ENCODE measurements at places on chromosomes 1 and 21.

- no peak for DNase-seq
Observed at GRCh38 chr1:153776845-153777370, 1.7 kb downstream of the SLC27A3 start.

GRCh38 chr1:235820061-235820460, 46.6 kb downstream of the LYST start:
- no peak for DNase-seq

- no peak for DNase-seq
Observed at GRCh38 chr1:228387321-228387720, 19.3 kb downstream of the TRIM11 start.

GRCh38 chr1:107748531-107748930, 216.4 kb downstream of the VAV3 start:
- DNase-seq = no peak

- DNase-seq = no peak
Observed at GRCh38 chr1:90246069-90246468, 251.2 kb downstream of the ZNF326 start.

- DNase-seq = no peak
Observed at GRCh38 chr21:42189860-42190485, 29.0 kb upstream of the ABCG1 start.

- no peak for DNase-seq
Observed at GRCh38 chr1:203378556-203379245, 27.8 kb upstream of the FMOD start.

DNA sequence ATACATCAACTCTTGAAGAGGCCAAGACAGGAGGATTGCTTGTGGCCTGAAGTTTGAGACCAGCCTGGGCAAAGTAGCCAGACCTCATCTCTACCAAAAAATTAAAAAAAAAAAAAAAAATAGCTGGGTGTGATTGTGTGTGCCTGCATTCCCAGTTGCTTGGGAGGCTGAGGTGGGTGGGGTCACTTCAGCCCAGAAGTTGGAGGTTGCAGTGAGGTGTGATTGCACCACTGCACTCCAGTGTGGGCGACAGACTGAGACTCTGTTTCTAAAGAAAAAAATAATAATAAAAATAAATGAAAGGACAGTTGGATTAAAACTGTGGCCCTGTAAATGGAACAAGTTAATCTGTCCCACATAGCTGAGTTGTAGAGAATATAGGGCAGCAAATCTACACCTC, 18.9 kb upstream of the ZNF496 start:
- DNase-seq = no peak

DNA sequence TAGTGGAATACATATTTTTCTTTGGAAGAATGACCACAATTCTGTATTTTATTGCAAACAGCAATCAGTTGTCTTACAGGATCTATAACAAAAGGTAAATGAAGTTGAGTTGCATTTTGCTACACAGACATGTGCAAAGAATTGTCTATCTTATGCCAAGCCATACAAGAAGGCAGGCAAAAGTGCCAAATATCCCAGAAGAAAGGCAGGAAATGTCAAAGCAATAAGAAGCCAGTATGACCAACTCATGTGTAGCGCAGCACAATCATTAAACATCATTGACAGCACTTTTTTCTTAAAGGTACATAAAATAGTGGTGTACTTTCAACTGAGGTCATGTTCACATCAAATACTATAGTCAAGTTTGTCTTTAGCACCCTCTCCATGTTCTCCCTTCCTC, 42.7 kb downstream of the NIBAN1 start:
- DNase-seq = no peak

- no peak for DNase-seq
Observed at GRCh38 chr1:211332830-211333229, 6.2 kb downstream of the TRAF5 start.

DNA sequence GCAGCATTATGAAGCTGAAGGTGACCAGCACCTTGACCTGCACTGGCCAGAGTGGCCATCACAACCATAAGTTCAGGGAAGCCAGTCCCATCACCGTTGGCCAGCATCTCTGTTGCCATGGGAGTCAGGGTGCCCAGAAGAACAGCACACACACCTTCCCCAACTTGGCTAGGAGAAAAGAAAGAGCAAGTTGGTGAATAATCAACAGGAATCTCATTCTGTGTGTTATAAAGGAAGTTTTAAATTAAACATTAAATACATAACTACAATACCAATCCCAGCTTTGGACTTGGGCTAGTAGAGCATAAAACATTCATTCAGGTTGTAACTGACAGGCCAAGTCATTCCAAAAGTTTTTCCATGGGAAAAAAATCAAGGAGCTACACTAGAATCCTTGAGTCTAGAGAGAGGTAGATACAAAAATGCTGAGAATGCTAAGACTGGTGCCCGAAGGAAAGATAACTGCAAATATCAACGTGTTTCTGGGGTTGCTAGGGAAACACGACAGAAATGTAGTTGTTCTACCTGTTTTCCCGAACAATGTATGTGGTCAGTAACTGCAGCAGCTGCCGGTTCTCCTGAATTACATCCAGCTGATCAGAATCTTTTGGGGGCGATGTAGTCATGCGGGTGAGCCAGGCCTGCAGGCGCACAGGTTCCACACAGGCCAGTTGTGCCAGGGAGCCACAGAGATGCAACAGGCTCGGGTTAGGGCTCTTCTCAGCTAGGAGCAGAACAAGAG, 45.6 kb downstream of the UBR4 start:
- DNase-seq = no peak

DNA sequence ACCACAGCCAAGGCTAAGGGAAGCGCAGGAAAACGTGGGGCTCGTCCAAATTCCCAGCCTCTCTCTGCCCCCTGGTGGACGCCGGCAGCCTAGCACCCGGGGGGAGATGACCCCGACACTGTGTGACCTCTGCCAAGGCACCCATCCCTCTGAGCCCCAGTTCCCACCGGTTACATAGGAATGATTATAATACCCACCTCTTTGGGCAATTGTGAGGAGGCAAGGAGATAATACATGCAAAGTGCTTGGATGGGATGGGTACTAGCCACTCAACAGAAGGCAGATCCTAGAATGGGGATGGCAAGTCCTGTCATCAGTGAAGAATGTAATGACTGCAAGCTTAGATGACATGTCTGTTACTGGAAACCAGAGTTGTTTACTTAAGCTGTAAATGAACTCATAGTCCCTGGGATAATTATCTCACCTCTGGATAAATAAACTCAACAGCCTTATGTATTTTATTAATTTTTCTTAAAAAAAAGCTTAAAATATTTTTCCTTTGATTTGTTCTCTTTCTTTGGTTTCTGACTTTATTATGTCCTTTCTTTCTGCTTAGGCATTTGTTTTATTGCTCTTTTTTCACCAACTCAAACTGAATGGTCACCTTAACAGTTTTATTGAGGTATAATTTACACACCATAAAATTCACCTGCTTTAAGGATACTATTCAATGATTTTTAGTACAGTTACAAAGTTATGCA, 11.3 kb upstream of the BMP8B start:
- peak; percentile 53 for DNase-seq

GRCh38 chr1:215160351-215160750, 77.8 kb downstream of the KCNK2 start:
- no peak for DNase-seq

- no peak for DNase-seq
Observed at GRCh38 chr21:33828577-33828976, 87.0 kb downstream of the ATP5PO start.

DNA sequence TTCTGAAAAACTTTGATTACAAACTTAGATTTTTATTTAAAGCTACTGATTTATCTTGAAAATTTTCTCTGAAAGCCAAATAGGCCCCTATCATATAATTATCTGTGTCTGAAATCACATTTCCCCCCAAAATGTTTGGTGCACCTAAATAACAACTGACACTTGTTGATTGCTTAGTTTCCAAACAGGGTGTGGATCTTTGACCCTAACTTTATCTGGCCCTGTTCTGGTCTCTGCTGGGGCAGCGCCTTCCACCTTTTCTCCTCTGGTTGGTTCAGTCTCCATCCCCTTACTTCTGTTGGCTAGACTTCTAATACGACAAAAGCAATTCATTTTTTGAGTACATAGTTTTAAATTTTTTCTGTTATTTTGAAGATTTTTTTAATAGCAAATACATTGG, 10.2 kb upstream of the OTUD7B start:
- DNase-seq = no peak
